Cortex of kidney (tissue), 1 donor: ENCODE measurements at places on chromosomes 7 and 10.

DNA sequence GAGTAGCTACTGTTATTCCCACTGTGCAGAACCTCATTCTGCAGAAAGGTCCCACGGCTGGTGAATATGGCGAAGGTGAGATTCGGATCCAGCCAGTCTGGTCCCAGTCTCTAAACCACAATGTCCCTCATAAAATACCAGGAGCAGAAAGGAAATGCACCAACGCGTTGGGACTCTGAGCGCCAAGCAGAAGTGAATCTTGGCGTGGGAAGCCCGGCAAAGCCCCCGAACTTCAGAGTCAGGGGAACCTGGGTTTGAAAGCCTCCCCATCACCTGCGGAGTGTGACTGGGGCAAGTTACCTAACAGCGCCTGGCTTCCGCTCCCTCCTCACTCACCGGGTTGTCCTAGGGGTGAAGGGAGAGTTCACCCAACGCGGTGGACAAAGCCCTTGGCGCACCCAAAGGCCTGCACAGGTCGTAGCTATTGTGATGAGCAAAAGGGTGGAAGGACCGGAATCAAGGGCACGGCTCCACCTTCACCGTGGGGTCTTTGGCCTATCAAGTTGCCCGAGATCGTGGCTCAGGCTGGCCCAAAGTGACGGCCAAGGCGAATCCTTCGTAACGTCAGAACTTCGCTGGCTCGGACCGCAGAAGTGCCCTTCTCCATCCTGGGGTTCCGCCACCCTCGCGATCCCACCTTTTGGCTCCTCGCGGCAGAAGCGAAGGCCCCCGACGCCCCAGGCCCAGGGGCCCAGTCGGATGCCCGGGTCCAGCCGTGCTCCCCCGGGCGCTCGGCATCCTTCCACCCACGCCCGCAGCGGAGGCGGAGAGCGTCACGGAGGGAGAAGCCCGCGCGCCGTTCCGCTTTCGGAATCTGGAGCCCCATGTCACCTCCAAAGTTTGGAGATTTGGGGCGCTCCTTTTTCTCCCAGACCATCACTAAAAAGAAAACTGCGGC, 811 bp downstream of the RGS10 start:
- no peak for DNase-seq

DNA sequence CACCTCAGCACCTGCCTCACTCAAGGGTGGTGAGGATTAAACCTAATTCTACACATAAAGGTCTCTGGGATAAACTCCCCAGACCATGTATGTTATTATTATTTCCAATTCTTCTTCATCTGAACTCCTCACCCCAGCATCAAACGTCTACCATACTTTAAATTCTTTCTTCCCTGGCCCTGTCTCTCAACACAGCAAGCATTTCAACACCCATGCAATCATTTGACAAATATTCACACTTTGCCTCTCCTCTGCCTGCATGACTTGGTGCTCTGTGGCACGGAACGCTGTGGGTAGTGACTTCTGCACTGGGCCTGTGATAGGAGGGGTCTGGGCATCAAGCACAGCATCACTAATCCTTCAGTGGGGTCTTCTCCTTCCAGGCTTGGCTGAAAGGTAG, 490.8 kb downstream of the TNS3 start:
- DNase-seq = no peak

DNA sequence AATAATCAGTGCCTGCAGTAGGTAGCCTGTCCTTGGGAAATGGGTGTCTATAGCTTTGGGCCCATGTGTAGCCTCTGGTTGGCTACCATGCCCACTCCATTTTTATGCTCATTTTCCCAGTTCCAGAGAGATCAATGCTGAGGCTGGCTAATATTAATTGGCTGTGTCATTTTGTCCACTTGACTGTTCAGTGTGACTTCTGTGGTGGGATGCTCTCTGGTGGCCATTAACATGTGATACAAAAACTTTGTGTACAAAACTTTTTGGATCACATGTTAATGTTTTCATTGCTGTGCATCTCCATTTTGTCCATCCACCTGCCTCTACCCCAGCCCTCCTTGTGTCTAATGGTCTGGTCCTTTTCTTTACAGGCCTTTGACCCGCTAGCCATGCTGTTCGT, 22.7 kb downstream of the VIM start:
- DNase-seq = no peak

DNA sequence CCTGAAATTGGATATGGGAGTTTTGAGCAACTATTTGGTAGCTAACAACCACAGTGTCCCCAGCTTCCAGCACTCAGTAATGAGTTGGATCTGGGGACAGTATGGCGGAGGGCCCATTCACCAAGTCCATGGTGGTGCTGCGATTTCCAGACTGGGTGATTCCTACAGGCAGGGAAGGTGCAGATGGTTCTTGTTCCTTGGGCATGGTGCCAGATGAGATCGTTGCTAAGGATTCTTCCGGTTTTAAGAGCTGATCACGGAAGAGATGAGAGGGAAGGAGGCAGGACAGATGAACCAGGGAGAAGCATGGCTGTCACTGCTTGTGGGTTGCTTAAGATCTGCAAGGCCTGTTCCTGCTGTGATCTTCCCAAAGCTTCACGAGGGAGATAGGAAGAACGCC, 380.3 kb downstream of the TCERG1L start:
- DNase-seq = no peak

GRCh38 chr7:116342125-116342524, 131.8 kb downstream of the TES start:
- no peak for DNase-seq

GRCh38 chr7:27361522-27361921, 118.9 kb downstream of the EVX1 start:
- DNase-seq = no peak

DNA sequence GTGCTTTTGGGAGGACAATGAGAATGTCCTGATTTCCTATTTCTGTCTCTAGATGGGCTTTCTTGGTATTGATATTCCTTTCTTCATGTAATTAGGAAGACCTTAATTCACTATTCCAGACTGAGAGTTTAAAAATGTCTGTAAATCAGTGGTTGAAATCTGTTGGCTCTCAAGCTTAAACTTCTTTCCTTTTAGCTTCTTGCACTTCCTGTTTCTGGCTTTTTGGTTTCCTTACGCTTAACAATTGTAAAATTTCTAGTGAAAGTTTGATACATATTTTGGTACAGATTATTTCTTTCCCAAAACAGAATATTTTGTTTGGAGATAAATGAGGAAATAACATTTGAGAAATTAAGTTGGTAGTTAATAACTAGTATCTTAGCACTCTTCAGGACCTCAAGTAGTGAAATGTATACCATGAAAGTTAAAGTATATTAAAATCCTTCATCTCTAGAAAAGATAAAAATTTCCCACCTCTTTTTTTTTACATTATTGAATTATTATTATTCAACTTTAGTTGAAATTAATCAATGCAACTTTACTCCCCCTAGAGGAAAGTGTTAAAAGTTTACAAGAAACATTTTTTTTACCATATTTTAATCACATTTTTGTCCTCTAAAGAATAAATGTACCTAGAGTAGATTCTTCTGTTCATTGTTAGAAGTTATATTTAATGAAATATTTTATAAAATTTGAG, 137.2 kb downstream of the PHTF2 start:
- no peak for DNase-seq

- no peak for DNase-seq
Observed at GRCh38 chr10:50567384-50567783, 56.4 kb downstream of the SGMS1 start.

GRCh38 chr7:26151953-26152781, at the start of gene NFE2L3:
Gene NFE2L3 (plus strand): TSS chr7:26152198. CDS start chr7:26152499, 301 bp downstream.
- DNase-seq = no peak

- no peak for DNase-seq
Observed at GRCh38 chr10:50582766-50583762, 40.7 kb downstream of the SGMS1 start.

DNA sequence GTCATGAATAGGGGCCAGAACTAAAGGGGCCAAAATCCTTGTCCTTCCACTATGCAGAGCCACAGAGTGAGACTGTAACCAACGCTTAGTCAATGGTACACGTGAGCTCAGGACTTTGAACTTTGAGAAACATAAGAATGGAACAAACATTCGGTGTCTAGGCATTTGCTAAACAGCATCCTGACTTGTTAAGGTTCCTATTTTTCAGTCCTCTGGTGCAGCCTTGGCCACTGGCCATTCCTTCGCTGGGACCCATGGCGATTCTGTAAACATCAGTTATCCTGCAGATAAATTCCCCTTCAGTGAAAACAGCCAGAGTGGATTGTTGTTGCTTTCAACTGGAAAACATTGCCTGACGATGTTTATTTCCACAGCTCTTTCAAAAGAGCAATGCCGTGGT, 266.8 kb downstream of the SORCS1 start:
- DNase-seq = no peak

GRCh38 chr7:92368741-92369140, 78.5 kb upstream of the GATAD1 start:
- no peak for DNase-seq
